CD4-positive, alpha-beta T cell treated with Interleukin-1 beta for 1 hour (primary cell): ENCODE measurements at places on chromosomes 2 and 18.

DNA sequence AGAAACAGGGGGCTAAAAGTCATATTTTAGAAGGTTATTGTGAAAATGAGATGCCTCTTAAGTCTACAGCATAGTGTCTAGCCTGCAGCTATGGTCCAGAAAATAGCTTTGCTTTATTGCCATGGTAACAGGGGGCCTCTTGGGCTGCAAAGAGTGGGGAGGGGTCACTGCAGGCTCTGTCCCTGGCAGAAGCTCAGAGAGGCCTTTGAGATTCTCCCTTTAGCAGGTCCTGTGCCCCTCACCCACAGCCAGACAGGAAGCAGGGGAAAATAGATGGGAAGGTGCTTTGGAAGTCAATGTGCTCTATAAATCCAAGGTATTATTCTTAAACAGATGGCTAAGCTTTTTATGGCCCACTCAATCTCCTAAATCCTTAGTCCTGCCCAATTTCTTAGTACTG, 1021.3 kb upstream of the GYPC start:
- no peak for DNase-seq

- no peak for DNase-seq
Observed at GRCh38 chr18:79772108-79772864, 25.5 kb upstream of the KCNG2 start.

- DNase-seq, result no peak
Observed at GRCh38 chr2:19632403-19632991, 269.3 kb downstream of the TTC32 start.

- DNase-seq, result no peak
Observed at GRCh38 chr18:73168236-73168635, 300.4 kb upstream of the NETO1 start.

GRCh38 chr2:237500681-237501424, 13.8 kb downstream of the MLPH start:
- DNase-seq, result no peak

DNA sequence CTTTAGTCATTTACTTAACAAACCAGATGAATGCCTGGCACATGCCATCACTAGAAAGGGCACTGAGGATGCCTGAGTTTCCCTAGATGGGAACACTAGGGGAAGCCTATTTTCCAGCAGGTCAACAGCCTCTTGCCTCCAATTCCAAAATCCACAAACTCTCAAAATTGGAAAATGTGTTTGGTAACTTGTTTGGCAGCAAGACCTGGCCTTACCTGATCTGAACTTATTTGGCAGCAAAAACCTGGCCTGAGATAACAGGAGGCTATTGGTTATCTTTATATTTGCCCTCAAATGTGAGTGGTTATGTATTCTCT, 2.6 kb downstream of the LIPG start:
- no peak for DNase-seq

GRCh38 chr2:607172-607571, 70.0 kb downstream of the TMEM18 start:
- DNase-seq, result no peak

DNA sequence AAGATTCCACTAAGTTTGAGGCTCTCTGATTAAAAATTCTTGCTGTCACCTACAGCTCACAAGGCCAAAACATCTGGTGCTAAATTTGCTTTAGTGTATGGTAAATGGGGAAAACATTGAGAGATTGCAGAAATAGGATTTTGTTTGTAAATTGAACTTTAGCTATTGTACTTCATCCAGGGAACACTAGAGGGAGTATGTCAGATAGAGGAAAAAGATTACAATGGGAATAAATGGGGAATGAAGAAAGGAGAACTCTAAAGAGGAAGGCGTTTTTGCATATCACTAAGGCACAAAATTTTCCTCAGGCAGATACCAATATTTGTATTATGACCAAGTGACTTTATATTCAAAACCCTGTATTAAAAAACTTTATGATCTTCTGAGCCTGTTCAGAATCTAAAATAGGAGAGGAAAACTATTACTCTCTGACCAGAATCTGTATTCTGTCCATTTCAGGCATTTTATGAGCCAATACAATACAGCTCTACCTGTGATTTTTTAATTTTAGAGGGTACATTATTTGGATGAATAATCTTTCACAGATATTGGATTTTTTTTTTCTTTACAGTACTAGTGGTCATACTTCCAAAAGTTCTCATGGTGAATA, 52.3 kb upstream of the ITGB6 start:
- DNase-seq, result no peak

- DNase-seq, result no peak
Observed at GRCh38 chr18:52319424-52319983, 20.5 kb upstream of the DCC start.

DNA sequence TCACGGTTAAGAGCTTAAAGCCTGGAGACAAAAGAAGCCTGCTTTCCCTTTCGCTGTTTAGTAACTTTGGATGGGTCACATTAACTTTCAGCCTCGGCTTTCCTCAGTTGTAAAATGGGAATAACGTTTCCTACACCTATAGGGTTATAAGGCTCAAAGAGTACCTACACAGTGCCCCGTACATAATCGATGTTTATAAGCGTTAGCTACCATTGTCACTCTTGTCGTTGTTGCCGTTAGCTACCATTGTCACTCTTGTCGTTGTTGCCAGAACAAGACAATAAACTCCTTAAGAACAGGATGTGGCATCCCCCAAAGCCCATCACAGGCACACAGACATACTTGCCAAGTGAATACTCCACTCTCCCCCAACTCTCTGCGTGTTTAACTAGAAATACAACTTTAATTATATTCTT, 901 bp upstream of the MFSD6 start:
- DNase-seq, result peak; percentile 76

- DNase-seq, result no peak
Observed at GRCh38 chr2:144357623-144358373, 162.1 kb downstream of the ZEB2 start.

DNA sequence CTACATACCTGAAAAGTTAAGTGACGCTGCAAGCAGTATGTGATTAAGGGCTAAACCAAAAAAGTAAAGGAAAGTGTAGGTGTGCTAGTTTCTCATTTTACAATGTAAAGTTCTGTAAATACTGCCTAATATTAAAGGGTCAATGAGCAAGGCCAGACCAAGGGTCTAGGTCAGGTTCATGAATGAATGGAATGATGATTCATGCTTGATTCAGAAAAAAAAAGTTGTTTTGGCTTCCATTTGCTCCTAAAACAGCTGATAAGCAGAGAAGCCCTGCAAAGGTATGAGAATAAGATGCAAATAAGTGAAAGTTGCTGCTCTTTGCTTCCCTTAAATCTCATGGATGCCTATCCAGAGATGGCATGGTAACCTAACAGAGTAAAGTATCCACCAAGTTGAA, 61.3 kb downstream of the PTRHD1 start:
- no peak for DNase-seq

DNA sequence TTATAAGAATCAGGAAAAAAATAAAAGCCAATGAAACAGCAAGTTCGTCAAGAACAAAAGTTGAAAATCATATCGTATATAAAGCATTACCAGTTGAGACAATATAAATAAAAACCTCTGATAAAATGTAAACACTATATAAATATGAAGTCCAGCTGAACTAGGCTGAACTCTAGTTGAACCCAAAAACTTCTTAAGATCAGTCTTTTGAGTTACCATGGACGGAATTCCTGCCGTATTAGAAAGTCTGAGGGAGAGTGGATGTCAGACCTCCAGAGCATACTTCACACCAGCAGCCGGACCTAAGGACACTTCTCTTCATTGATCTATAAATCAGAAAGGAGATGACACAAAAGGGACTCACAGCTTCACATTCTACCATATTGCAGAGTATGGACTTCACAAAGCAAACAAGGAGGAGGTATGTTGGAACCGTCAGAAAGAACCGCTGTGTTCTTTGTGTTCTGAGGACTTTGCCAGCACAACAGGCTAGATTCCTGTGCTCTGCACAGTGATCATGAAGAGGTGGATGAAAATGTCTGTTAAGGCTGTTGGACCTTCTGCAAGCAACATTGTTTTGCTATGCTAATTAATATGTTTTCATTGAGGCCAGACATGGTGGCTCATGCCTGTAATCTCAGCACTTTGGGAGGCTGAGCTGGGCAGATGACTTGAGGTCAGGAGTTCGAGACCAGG, 67.2 kb upstream of the SP5 start:
- no peak for DNase-seq

DNA sequence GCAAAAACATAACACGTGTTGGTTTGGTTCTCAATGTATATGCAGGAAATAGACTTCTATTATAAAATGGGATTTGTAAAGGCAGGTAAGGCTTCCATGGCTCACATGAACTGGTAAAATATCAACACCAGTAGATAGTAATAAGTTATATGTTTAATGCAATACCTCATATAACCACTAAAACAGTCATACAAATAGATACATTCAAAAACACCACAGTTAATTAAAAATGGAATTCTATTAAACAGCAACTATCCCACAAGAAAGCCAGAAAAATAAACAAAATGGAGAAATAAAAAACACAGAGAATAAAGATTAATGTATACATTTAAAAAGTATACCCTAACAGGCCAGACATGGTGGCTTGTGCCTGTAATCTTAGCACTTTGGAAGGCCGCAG, 243.8 kb upstream of the LRATD1 start:
- DNase-seq, result no peak

GRCh38 chr18:9735238-9735637, 27.1 kb downstream of the RAB31 start:
- DNase-seq, result no peak

GRCh38 chr2:189254268-189254883, 74.8 kb upstream of the COL5A2 start:
- DNase-seq, result no peak

GRCh38 chr18:73896685-73897084, 250.9 kb downstream of the FBXO15 start:
- DNase-seq, result no peak

GRCh38 chr2:224780106-224780505, 63.9 kb upstream of the CCDC195 start:
- no peak for DNase-seq

GRCh38 chr2:54212456-54212855, 43.6 kb downstream of the TSPYL6 start:
- DNase-seq, result no peak

DNA sequence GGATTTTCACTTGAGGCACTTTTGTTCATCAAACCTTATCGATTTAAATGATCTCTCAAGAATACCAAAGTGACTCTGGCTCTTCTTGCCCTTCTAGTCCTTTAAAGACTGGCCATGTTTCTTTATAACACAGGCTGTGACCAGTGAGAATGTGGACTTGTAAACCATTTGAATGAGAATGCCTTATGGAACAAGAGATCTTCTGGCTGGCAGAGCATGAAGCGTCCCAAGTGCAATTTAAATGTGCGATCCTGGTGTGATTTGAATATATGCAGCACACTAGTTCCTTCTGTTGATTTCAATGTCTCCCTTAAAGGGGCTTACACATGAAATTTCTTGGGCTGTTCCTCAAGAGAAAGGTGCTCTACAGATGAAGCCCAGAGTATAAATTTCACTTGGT, 262.4 kb upstream of the CCDC68 start:
- DNase-seq, result no peak

DNA sequence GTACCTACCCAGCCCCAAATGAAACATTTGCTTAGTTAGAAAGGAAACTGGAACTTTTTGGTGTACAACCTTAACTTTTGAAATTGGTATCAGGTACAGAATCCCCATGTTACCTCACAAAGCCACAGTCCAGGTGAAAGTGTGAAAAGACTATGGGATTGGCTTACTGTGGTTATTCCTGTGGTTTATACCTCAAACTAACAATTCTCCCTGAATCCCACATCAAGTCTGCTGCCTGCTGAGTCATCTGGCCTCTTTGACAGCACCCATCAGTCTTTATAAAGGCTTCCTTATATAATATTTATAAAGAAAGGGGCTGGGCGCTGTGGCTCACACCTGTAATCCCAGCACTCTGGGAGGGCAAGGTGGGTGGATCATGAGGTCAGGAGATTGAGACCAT, 164.6 kb downstream of the TMEM247 start:
- DNase-seq, result no peak

GRCh38 chr2:111210036-111210435, 89.3 kb downstream of the BCL2L11 start:
- no peak for DNase-seq

DNA sequence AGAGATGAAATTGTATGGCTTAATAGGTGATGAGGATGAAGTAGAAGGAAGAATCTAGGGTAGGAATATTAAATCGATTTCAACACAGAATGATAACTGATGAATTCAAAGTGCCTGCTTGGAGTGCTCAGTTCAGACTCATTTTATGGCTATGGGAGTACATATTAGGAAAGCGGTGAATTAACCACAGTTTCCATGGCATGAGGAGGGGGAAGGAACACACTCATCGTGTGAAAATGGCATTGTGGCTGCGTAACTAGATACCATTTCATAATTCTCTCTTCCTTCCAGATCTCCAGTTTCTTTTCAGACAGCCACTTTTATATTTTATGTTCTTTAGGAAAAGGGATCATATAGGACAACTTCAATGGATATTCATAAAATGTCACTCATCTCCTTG, 232.3 kb upstream of the KCNJ3 start:
- no peak for DNase-seq

- DNase-seq, result no peak
Observed at GRCh38 chr18:50422286-50422898, 47.5 kb downstream of the SKA1 start.

GRCh38 chr2:128237081-128237534, 81.6 kb downstream of the HS6ST1 start:
- DNase-seq, result no peak

GRCh38 chr18:13615432-13615861, 110.9 kb downstream of the FAM210A start:
- DNase-seq, result peak; percentile 13

GRCh38 chr2:126644630-126645191, 11.2 kb upstream of the GYPC start:
- peak; percentile 40 for DNase-seq

- no peak for DNase-seq
Observed at GRCh38 chr2:127121776-127122176, 14.8 kb upstream of the BIN1 start.

DNA sequence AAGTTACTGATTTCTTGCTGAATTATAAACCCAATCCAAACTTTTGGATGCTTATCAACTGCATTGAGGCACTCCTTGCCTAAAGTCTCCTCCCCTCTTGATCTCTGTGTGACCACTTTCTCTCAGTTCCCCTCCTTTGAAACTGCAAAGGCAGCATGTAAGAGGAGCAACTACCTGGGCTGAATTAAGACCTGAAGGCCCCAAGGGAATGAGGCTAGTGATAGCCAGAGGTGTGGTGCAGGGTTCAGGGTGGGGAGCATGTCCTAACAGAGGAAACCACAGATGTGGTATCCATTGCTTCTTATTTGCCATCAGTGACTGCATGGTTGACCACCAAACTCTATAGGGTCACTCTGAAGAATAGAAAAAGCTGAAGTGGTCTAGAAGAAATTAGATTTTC, 557.9 kb downstream of the TNS1 start:
- no peak for DNase-seq

DNA sequence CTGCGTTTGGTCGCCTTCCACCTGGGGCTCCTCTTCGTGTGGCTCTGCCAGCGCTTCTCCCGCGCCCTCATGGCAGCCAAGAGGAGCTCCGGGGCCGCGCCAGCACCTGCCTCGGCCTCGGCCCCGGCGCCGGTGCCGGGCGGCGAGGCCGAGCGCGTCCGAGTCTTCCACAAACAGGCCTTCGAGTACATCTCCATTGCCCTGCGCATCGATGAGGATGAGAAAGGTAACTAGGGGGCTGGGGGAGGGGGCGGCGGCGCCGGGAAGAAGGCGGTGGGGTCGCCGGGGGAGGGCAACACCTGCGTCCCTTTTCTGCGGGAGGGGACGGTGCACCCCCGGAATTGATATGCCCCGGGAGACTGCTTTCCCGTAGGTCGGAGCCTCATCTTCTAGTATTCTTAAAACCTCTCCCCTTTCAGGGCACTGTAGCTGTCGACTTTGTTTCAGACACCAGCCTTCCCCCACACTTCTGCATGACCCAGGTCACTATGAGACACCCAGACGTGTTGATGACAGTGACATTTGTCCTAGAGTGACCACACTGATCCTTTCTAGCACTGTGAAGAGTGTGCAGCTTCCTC, 755 bp downstream of the SPAST start:
- DNase-seq, result peak; percentile 12
